ENCODE measurements at places on chromosomes 7 and 10.

- DNase-seq = no peak
Observed at GRCh38 chr7:123538189-123538714, 3.9 kb upstream of the IQUB start.

DNA sequence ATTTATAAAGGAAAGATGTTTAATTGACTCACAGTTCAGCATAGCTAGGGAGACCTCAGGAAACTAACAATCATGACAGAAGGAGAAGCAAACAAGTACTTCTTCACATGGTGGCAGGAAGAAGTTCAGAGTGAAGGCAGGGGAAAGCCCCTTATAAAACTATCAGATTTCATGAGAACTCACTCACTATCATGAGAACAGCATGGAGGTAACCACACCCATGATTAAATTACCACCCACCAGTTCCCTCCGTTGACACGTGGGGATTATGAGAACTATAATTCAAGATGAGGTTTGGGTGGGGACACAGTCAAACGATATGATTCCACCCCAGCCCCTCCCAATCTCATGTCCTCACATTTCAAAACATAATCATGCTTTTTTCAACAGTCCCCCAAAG lies 124.2 kb upstream of the PCGF5 start:
- no peak for DNase-seq

GRCh38 chr7:158320328-158320727 lies 267.3 kb downstream of the PTPRN2 start:
- no peak for DNase-seq

DNA sequence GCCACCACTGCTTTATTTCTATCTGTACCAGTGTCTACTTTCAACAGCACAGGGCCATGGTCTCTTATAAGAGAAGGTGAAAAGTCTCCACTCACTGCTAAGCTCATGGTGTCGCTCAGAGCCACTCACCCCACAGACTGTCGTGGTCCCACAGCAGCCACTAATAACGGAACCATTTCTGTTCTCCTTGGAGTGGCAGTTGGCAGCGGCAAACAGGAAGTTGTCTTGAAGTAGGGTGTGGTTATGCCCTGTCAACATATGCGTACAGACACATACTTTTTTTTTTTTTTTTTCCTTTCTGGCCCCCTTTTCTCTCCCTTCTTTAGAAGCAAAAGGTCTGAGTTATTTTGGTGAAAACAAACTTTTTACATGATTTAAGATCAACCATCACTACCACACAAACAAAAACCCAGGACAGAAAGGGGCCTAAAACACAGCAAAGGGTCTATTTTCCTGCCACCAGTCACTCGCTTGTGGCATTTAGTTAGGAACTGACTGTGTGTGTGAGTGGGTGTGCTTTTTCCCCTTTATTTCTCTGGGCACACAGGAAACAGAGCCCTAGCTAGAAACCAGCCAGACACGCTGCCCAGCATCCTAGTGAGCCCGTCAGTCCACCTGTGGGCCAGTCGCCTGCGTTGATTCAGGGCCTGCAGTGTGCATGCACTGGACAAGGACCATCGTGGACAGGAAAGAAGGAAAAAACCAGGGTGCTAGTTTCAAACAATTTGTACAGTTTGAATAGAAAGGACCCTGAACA lies 96.7 kb upstream of the EFCAB10 start:
- DNase-seq = peak; percentile 80

GRCh38 chr10:90989378-90989777 lies 68.5 kb upstream of the ANKRD1 start:
- DNase-seq = no peak

DNA sequence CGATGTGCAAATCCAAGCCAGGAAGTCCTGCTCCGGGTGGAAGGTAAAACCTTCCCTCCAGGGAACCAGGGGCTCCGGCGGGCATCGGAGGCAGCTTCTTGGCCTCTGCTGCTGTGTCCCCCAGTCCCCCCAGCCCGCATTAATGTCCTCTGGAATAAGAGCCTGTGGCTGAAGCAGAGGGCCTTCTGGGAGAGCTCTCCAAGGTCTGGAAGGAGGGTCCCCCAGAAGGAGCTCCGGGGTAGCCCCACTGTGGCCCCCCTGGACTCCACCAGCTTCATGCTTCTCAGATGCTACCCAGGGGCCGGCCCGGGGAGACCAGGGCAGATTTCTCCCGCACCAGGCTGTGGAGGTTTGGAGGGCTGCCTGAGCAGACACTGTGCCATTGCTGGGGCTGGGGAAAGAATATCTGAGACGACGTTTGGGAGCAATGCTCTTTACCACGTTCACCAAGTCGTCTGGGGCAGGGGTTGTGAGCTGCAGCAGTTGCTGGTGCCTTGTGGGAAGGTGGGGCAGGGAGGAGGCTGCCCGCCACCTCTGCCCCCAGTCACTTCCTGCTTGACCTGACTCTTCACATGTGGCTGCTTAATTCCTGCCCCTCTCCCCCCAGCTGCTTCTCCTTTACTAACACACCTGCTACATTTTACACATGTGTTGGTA lies 8.3 kb downstream of the ZNF853 start:
- peak; percentile 46 for DNase-seq

DNA sequence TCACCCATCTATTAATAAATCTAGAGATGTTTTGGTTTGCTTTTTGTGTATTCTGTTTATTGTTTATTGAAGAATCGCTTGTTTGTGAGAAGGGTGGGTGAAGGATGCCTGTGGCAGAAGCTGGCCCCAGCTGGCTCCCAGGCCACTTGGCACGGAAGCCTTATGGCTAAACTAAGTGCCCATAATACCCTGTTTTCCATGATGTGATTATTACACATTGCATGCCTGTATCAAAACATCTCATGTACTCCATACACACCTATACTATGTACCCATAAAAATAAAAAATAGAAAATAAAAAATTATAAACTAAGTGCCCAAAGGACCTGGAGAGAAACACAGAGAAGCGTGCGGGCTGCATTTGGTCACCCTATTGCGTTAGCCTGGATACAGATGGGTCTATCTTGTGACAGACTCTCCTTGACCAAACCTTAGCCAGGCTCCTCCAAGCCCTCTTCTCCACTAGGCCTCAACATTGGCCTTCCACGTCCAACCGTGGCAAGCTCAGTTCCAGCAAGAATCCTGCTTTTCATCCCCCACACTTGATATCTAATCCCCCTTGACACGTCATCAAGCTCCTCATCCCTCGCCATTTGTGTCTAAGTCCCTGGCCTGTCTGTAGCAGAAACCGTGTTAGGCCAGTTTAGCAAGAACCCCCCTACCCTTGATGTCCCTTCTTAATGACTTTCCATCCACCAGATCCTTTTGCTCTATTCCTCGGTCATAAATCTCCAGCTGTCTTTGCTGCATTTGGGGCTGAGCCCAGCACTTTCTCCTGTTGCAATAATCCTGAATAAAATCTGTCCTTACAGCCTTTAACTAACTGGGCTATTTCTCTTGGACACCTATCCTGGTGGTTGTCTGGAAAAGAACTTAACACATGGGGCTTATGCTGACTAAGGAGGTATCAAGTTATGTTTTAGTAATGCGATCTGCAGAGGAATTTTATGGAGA lies 245.2 kb downstream of the TNS3 start:
- no peak for DNase-seq
